ENCODE measurements at places on chromosomes 1 and 21.

GRCh38 chr21:26965040-26965906, 1.6 kb downstream of the ADAMTS5 start:
- DNase-seq: no peak

DNA sequence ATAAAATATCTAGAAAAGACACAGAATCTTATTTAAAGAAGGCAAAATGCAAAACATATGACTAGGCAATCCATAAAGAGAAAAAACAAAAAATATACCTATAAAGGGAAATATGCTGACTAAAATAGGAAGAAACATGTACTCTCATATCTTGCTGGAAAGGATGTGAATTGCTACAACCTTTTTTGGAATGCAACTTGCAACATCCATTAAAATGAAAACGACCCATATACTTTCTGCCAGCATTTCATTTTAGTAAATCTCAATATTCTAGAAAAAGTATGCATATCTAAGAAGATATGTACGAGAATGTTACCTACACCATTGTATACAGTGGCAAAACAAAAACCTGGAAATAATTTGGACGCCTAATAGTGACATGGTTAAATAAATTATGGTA, 56.6 kb downstream of the EDEM3 start:
- no peak for DNase-seq

DNA sequence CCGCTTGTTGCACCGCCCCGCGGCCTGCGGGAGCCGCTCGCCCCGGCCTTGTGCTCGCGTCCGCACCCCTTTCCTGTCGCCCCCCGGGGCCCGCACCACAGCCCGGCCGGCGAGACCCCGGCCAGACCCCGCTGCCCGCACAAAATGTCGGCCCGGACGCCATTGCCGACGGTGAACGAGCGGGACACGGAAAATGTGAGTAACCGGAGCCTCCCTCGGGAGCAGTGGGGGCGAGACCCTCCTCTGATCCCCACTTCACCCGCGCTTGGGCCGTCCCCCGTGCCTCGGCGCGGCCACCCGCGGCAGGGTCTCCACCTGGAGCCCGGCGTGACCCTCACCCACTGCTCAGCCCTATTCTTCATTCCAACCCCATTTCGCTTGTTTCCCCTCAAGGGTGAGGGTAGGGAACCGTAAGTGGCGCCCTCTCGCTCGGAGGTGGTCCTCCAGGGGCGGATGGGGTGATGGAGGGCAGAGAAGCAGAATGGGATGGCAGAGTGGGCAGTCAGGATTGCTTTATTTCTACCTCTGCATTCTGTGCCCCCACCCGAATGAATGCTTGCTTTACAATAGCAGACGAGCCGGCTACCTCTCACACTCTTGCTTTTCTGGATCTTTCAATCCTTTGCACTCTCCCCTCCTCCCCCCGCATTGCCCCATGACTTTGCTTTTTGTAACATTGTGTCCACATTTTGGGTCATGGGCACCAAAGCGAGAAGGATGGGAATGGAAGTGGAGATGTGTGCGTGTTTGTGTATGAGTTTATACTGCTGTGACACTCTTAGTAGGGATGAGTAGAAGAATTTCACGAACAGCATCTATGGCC, 954 bp downstream of the MARK1 start:
- no peak for DNase-seq

- DNase-seq: no peak
Measured at GRCh38 chr1:224545571-224545970, 70.5 kb upstream of the CNIH3 start.

GRCh38 chr1:190353538-190354101, 124.0 kb downstream of the BRINP3 start:
- DNase-seq: no peak

DNA sequence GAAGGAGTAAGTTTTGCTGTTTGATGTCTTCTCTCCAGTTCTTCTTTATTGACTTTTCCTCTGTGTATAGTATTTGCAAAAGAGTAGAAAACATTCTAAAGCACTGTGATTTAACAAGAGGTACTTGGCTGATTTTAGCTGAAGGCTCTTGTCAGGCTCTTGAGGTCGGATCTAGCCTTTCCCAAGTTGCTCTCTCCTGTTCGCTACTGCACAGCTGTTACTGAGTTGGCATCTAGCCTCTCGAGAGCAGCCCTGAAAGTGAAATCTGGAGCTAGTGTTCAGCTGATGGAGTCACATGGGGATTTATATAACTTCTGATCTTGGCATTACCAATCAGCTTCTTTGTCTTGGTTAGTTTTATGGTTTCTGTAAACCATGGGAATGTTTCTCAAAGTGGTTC, 193.1 kb downstream of the RYR2 start:
- no peak for DNase-seq

GRCh38 chr1:230828421-230828820, 39.9 kb downstream of the C1orf198 start:
- no peak for DNase-seq

- DNase-seq: no peak
Measured at GRCh38 chr1:54028306-54029251, 10.6 kb upstream of the LDLRAD1 start.
